ENCODE measurements at places on chromosomes 7 and 10.
A peak's percentile ranks its signal among the peaks of the same experiment; 100 is the strongest.

DNA sequence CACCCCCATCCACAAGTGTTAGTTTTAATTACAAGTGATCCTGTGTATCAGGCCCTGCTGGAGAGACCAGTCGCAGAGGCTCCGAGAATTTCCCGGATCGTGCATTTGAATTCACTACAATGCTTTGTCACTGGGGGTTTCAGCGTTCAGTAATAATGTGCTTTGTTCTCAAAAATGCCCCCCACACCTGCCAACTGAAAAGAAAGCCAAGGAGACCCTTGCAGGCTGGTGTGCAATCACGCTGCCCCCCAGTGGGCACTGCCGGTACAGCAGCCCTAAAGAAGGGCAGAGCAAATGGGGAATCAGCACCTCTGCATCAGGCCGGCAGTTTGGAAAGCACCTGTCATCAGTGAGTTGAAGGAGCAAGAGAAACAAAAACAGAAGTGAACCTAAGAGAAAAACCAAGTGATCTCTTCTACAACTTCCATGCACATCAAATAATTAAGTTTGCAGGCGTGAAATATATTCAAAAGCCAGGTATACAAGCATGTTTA is 177.6 kb downstream of the PARD3 start:
- DNase-seq: no peak

- no peak for DNase-seq
These were observed 4.1 kb downstream of the LRRC17 start for GRCh38 chr7:102916881-102917280.

- no peak for DNase-seq
These were observed 19.4 kb upstream of the MINDY3 start for GRCh38 chr10:15879663-15880062.

DNA sequence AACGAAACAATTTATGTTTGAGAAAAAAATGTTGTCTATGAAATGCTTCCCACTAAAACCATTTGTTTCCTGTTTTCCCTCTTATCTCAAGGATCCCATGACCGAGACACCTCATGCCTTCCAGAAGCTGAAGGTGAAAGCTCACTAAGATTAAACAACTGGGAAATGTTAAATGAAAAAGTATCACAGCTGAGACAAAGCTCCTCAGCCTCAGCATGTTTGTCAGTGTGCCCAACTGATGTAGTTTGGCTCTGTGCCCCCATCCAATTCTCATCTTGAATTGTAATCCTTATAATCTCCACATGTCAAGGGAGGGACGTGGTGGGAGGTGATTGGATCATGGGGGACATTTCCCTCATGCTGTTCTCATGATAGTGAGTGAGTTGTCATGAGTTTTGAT is 327.3 kb downstream of the HTR7 start:
- no peak for DNase-seq

DNA sequence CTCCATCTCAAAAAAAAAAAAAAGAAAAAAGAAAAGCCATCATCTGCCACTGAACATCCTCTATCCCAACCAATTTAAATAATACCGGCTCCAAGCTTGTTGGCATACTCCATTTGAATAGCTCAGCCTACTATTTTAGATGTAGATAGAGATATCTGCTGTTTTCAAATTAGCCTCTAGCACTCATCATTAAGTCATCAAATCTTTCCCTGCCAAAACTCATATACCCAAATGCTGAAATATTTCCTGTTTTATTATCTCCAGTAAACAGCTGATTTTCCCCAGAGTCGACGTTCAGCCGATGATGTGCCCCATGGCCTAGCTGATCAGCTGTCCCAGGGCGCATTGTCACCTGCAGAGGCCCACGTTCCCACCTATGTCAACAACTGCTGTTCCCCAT is 34.5 kb upstream of the FRMD4A start:
- no peak for DNase-seq

GRCh38 chr10:70780370-70780760 is 4.8 kb downstream of the TBATA start:
- DNase-seq: no peak

DNA sequence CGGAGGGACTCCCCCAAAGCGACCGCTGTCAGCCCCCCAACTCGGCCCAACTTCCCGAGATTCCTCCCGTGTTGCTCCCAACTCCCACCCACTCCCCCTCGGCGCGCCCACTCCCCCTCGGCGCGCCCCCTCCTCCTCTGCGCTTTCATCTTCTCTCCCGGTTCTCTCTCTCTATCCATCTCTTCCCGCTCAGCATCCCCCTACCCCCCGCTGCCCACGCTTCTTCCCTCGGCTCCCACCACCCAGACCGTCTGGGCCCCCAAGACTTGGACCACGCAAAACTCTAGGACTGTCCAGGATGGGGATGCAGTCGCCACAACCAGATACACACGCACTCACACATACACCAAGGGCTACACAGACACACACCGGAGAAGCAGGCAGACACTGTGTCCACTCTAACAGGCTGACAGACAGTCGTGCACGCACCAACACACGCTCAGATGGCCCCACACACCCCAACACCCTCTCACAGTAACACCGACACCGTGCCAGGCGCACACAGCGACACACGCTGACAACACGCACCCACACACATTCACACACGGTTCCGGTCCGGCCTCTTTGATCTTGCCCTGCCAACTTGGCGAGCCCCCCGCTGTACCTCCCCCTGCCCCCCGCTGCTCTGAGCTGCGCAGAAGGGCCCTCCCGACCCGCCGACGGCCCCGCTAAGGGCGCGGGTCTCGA is 1.1 kb downstream of the GRID1 start:
- DNase-seq: no peak

DNA sequence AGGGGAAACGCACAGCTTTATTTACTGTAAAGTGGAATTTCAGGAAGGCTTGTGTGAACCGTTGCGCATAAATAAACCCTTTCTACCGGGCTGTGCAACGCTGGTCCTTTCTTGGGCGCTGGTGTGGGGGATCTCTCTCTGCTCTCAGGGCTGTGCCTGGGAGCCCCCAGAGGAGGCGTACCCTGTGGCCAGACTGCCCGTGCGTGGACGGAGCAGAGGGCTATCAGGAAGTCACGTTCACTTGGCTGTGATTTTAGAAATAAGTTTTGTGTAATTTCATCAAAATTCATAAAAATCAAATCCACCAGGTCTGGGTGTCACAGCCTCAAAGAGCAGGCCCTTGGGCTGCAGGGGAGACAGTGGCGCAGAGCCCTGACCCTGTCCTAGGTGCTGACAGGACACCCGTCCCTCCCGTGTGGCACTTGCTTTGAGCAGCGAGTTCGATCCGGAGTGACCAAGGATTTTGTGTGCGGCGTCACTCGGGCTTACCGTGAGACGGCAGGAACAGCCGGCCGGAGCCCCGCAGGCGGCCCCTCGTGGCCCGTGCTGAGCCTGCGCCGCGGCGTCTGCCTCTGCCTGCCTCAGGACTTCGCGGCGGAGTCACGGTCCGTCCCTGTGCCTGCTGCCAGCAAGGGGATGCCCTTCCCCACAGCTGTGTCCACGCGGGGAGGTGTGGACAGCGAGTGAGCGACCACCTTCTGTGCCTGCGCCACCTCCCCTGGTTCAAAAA is 20.2 kb downstream of the GET4 start:
- DNase-seq: no peak

- no peak for DNase-seq
These were observed 1.9 kb downstream of the NSUN6 start for GRCh38 chr10:18649364-18649959.

- no peak for DNase-seq
These were observed 68.9 kb upstream of the NMT2 start for GRCh38 chr10:15237351-15237750.

GRCh38 chr7:32326078-32326477 is 164.1 kb downstream of the LSM5 start:
- DNase-seq: no peak

- DNase-seq: peak; percentile 62
These were observed 182.1 kb upstream of the CDC14C start for GRCh38 chr7:48742079-48742798.

GRCh38 chr10:48682265-48682664 is 2.4 kb upstream of the WDFY4 start:
- DNase-seq: no peak

- no peak for DNase-seq
These were observed 61.6 kb downstream of the MTURN start for GRCh38 chr7:30196408-30196807.

DNA sequence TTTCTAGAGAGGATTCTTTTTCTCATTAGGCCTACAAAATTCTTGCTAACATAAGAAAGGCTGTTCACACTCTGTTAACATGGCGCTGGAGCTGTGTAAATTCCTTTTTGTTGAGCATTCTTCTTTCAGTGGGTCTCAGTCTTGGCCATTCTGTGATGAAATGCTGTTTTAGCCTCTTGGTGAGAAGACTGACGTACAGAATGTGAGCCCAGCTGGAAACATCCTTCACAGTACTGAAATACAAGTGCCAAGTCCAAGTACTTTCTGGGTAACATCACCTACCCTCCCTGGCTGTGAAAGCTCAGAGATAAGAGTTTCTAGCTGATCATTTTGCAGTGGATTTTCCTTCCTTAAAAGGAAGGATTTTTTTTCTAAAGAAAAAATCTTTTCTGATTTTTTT is 231.8 kb downstream of the AHR start:
- no peak for DNase-seq

- no peak for DNase-seq
These were observed 14.4 kb downstream of the TCF7L2 start for GRCh38 chr10:112964482-112964881.

GRCh38 chr10:111151595-111152307 is 74.9 kb downstream of the ADRA2A start:
- no peak for DNase-seq

GRCh38 chr10:75620356-75620755 is 188.9 kb downstream of the LRMDA start:
- DNase-seq: no peak

DNA sequence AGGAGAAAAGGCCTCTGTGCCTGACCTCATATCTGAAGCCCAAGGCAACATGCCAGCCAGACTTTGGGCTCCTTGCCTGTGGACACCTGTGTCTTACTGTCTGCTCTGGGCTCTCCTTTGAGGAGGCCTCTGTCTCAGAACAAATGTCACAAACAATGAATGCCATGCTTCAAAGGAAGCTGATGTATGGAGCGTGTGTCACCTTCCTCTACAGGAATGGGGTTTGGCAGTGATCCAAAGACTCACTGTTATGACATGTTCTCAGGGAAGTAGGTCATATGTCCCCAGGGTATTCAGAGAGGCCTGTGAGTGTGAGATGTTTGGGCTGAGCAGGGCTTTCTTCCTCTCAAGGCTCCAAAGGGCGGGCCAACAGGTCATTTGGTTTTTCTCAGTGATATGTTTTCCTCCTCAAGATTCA is 38.4 kb downstream of the PTPRE start:
- DNase-seq: peak; percentile 37

DNA sequence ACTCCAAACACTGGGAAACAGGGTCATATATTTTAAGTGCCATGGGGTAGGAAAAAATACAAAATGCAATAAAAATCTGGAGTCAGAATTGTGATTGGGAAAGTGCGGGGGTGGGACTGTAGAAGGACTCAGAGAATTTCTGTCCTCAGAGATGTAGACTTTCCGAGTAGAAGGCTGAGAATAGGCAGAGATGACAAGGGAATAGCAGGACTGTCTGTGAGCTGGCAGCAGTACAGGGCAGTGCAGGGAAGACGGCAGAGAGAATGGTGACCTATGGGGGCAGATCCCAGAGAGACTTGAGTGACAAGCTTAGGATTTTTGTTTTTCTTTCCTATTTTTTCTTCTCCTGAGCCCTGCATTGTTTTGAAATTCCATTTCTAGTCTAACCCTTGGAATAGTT is 127.6 kb downstream of the SLC16A9 start:
- DNase-seq: no peak

- DNase-seq: no peak
These were observed 189.7 kb downstream of the ZNF248 start for GRCh38 chr10:37667736-37668135.

- DNase-seq: no peak
These were observed 52.2 kb downstream of the UNC5B start for GRCh38 chr10:71264345-71265200.

GRCh38 chr10:107422681-107423080 is 258.2 kb upstream of the SORCS1 start:
- DNase-seq: no peak

DNA sequence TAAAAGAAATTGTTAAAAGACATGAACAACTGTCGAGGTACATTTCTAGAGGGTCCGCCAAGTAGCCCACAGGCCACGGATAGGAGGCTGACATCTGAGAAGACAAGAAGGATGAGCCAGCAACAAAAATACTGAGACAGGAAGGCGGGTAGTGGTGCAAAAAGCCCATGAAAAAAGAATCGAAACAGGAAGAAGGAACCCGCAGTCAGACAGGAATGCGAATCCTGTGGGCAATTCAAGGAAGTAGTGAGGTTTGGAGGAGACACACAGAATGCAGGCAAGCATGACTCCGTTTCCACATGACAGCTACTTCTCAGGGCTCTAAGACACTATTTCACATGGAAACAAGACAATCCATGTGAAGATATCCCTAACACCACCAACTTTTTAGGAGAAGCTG is 125.2 kb downstream of the DOCK4 start:
- DNase-seq: no peak

DNA sequence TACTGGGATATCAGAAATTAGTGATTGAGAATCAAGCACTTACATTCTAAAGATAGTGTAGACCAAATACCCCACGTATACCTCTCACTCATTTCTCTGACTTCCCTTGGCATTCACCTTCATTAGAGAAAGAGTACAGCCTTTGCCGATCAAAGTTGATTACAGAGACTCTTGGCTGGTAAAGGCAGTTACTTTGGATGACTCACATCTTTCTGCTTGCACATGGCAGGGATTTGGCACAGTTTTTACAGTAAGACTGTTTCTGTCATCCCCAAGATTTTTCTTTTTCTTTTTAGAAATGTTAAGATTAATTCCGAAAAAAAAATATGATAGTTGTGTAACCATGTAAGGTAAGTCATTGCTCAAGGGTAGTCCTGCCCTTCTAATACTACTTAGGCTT is 143.0 kb downstream of the TSPAN12 start:
- DNase-seq: no peak

- no peak for DNase-seq
These were observed 1.5 kb downstream of the TAS2R41 start for GRCh38 chr7:143479055-143479766.
